NCI-H774 (cell line): ENCODE measurements at places on chromosomes 11 and 22.

DNA sequence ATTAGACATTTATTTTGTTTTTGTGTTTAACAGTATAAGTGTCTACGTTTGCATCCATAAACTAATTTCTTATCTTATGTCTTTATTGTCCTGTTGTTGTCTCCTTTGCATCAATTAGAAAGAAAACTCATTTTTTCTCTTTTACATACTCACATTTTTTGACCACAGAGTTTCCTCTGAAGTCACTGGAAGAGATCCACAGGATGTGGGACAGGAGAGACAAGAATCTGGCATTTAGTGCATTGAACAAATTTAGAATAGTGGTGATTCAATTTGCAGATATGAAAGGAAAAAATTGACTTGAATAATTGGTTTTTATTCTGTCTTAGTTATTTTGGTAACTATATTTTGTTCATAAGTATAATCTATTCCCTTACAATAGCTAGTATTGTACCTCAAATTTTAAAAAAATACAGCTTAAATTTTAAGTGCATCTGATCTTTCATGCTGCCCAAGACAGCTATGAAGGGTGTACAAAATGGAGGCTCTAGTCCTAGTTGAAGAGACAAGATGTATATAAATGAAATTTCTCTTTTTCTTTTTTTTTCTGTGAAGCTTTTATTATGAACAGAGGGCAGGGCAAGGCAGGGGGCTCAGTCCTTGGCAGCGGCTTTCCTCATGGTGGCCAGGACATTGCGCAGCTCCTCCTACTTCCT lies 24.4 kb downstream of the HORMAD2 start:
- no peak for DNase-seq

- DNase-seq: no peak
Measured at GRCh38 chr11:46674463-46675287, 25.7 kb downstream of the ARHGAP1 start.

GRCh38 chr11:4211991-4212390 lies 117.4 kb downstream of the RRM1 start:
- no peak for DNase-seq

- DNase-seq: no peak
Measured at GRCh38 chr11:72088076-72088808, 7.6 kb downstream of the LRRC51 start.

DNA sequence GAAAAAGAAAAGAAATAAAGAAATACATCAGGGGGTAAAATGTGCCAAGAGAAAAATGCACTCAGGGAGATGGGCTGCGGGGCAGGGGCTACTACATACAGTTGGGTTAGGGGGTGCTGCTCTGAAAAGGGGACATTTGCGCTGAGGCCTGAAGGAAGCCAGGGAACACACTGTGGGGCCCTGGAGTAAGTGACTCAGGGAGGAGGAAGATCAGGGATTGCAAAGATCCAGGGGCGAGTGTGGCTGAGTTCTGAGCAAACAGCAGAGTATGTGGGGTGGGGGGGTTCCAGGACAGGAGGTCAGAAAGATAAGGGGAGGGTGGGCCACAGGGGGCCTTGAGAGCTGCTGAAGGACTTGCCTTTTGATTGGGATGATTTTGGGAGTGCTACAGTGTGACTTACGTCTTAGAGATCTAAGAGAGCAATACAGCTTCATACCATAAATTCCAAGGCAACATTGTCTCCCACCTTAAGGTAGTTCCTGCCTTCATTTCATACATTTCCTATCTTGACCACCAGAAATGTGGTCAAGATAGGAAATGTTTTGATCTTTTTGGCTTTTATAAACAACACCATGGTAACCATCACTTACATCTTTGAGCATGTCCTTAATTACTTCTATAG lies 5.8 kb downstream of the A4GALT start:
- DNase-seq: no peak

DNA sequence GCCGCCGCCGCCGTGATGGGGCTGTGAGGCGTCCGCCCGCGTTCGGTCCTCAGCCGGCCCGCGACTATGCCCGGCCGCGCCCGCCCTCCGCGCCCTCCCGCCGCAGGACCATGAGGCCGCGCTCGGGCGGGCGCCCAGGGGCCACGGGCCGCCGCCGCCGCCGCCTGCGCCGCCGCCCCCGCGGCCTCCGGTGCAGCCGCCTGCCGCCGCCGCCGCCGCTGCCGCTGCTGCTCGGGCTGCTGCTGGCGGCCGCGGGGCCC lies 215 bp downstream of the ZNRF3 start:
- no peak for DNase-seq

GRCh38 chr22:25282671-25283561 lies 63.5 kb downstream of the CRYBB2 start:
- no peak for DNase-seq
